ENCODE measurements at places on chromosomes 12 and 14.

- DNase-seq = peak; percentile 79
These were observed at the start of gene GABARAPL1 for GRCh38 chr12:10212739-10213131. Gene GABARAPL1, plus strand, starts transcription at chr12:10212877. Its CDS starts 253 bp downstream, at chr12:10213130.

GRCh38 chr14:71687166-71687831, 244.9 kb upstream of the RGS6 start:
- DNase-seq = no peak

- no peak for DNase-seq
These were observed 63.1 kb downstream of the DRAM1 start for GRCh38 chr12:101940400-101940950.

GRCh38 chr14:31205681-31206535, 1.7 kb downstream of the HECTD1 start:
- peak; percentile 43 for DNase-seq

- DNase-seq = no peak
These were observed 34.1 kb upstream of the OR6J1 start for GRCh38 chr14:22678221-22678620.

GRCh38 chr12:73136386-73136785, 864.2 kb downstream of the TRHDE start:
- DNase-seq = no peak

GRCh38 chr12:41409628-41410027, 221.5 kb downstream of the PDZRN4 start:
- peak; percentile 4 for DNase-seq

GRCh38 chr12:57456145-57456700, 1.1 kb downstream of the INHBE start:
- DNase-seq = peak; percentile 51

GRCh38 chr14:35855876-35856481, 29.8 kb downstream of the BRMS1L start:
- DNase-seq = no peak

DNA sequence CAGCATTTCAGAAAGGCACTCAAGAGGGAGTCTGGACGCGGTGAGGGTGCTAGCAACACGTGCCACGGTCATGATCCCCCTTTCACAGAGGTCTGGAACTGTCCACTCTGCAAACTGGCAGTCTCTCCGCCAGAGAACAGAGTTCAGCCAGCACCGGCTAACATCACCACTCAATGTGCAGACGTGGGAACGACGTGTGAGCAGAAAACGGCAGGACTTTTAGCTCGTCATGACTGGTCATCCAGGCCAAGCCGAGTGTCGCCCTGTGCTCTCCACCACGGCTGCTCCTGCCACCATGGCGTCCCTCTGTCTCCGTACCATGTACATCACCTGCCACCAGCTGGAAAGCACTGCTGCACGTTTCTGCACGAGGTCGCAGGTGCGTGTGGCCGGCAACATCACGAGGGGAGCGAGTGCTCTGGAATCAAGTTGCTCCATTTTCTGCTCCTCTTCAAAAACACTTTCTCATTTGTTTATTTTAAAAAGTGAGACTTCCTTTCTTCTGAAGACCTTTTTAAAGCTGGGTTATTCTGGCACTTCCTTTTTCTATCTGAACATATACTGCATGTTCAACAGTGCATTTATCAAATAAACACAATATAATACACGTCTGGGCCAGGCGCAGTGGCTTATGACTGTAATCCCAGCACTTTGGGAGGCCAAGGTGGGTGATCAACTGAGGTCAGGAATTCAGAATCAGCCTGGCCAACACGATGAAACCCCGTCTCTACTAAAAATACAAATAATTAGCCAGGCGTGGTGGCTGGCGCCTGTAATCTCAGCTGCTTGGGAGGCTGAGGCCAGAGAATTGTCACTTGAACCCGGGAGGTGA, 28.0 kb downstream of the SLC15A4 start:
- no peak for DNase-seq

- peak; percentile 10 for DNase-seq
These were observed 19.9 kb downstream of the PPP2R5C start for GRCh38 chr14:101781240-101782061.

- peak; percentile 93 for DNase-seq
These were observed 39.0 kb downstream of the CKB start for GRCh38 chr14:103483600-103483999.

DNA sequence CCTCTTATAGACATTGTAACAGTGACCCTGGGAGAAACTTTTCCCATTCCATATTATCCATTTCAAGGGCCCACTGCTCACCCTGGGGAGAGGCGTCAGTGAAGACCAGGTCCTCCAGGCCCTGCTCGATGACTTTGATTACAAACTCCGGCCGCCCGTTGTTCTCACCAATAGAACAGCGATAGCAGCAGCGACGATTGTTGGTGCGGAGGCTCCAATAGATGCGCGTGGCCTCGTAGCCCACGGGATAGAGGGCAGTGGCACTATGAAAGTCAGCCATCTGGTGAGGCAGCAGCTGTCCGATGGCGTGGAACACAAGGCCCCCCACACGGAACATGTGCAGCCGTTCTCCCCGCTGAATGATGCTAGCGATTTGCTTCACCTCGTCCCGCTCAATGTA, 7.5 kb upstream of the PRKAG1 start:
- DNase-seq = no peak

- DNase-seq = peak; percentile 56
These were observed 94.3 kb downstream of the C12orf42 start for GRCh38 chr12:103401421-103401820.

- no peak for DNase-seq
These were observed 109.7 kb downstream of the C12orf75 start for GRCh38 chr12:105440037-105440664.

- no peak for DNase-seq
These were observed 19.7 kb upstream of the TMCC3 start for GRCh38 chr12:94670075-94670474.

GRCh38 chr12:15214851-15215601, 6.2 kb downstream of the RERG start:
- no peak for DNase-seq

GRCh38 chr12:54051874-54052437, 1.7 kb upstream of the HOXC4 start:
- peak; percentile 65 for DNase-seq

DNA sequence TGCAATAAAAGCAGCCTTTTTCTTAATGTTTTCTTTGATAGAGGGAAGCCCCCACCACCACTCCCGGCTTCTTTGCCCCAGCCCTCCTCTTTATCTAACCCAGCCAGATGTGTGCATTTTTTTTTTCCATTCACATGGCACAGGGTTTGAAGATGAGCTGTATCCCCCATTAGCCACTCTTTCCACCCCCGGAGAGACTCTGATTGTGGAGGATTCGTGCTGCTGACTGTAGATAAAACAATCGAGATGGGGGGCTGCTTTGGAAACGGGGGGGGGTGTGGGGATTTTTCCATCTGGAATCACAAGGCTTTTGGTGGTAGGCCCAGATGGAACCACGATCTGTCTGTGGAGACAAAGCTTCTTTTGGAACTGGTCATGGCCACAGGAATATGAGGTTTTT, 46.2 kb upstream of the VASH1 start:
- no peak for DNase-seq

- no peak for DNase-seq
These were observed 202.7 kb upstream of the PRICKLE1 start for GRCh38 chr12:42792265-42792664.

GRCh38 chr14:90405755-90406154, 8.9 kb downstream of the CALM1 start:
- DNase-seq = no peak

DNA sequence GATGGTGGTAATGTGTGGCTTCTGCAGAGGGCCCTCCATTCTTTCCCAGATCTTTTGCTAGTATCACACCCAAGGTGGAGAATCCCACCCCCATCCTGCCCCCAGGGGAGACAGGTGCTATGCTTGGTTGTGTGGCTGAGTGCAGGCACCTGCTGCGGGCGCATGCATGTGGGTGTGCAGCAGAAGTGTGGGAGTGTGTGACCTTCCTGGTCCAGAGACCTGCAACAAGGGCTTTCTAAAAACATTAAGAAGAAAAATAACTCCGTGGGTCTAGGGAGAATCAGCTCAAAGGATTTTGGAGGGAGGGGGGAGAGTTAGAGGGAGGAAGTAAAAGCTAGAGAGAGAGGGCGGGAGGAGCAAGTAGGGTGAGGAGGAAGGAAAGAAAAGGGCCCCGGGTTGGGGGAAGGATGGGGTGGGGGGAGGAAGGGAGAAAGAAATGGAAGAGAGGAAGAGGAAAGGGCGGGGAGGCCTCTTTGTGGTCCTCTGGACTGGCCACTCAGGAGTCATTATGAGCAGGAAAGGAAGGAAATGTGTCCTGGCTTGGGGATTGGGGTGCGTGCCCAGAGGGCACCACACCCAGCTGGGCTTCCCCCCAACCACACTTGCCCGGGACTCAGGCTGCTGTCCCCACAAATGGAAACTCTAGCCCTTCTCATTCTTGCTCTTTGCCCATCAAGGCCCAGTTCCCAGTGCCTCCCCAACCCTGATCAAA, 3.1 kb upstream of the FIGNL2 start:
- no peak for DNase-seq

DNA sequence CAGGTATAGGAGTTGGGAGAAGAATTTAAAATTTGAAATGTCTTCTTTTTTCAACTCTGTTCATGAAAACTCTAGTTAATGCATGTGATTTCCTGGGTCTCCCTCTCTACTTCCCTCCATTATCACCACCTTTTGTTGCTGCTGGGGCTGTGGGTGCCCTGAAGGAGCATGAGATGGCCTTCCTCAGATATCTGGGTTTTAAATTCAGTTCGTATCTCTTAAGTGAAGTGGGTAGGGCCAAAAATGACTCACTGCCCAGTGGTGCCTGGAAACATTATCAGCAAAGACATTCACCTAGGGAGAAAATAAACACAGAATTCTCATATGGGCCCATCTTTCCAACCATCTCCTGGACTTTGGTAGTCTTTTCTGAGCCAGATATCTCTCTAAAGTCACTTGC, 234.9 kb upstream of the PLEKHG7 start:
- DNase-seq = peak; percentile 49

- DNase-seq = no peak
These were observed 53.9 kb downstream of the ANAPC7 start for GRCh38 chr12:110349514-110350151.

- DNase-seq = peak; percentile 61
These were observed 34.7 kb upstream of the NRXN3 start for GRCh38 chr14:78135450-78135891.

DNA sequence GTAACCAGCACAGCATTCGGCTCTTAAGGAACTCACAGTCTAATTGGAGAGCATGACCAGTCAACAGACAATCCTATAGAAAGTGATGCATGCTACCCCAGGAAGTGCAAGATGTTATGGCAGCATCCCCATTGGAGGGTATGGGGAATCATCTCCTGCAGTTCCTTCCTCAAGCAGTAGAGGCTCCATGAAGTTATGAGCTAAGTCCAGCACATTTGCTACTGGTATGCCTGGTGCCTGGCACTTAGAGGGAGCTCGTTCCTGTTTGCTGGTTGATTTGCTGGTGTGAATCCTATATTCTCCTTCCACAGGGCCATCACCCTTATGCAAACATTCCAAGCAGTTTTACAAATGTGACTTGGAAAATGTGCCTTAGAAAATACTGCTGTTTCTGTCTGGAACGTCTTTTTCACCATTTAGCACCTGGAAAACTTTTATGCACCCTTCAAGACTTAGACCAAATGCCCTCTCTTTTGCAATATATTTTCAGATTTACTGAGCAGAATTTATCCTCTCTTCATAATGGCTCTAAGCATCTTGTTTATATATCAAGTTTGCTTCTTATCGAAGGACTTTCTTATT, 136.1 kb upstream of the WSCD2 start:
- DNase-seq = peak; percentile 34

GRCh38 chr14:100822013-100822412, 3.9 kb upstream of the MEG3 start:
- no peak for DNase-seq

DNA sequence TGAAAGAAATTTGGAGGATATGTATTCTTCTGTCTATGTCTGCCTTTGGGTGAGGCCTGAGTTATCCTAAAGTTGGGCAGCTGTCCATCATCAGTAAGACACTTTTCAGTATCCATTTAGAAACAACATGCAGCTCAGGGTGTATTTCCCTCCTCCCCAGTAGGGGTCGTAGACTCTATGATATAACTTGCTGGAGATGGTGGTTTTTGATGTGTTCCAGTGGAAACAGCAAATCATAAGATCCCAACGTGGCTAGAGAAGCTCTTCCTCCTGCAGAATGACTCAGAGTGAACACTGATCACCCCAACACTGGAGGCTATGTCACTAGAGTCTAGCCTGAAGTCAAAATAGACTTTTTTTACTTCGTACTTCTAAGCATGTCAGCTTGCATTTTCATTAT, 331.6 kb upstream of the STXBP6 start:
- DNase-seq = no peak

DNA sequence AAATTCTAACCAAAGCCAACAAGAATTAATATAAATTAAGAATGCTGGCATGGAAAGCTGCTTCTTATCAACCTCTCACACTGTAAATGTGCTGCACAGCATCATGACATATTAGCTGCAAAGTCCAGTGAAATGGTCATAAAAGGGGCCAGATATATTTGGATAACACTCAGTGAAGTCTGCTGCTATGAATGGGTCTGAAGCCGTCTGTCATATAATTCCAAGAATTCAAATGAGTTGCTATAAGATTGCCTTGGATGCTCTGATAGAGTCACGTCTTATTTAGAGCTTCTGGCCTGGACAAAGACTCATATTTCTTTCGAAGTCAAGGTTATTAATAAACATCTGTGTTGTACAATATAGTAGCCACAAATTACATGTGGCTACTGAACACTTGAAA, 54.3 kb upstream of the OVCH1 start:
- no peak for DNase-seq

GRCh38 chr14:31294746-31295405, 87.3 kb upstream of the HECTD1 start:
- DNase-seq = no peak

DNA sequence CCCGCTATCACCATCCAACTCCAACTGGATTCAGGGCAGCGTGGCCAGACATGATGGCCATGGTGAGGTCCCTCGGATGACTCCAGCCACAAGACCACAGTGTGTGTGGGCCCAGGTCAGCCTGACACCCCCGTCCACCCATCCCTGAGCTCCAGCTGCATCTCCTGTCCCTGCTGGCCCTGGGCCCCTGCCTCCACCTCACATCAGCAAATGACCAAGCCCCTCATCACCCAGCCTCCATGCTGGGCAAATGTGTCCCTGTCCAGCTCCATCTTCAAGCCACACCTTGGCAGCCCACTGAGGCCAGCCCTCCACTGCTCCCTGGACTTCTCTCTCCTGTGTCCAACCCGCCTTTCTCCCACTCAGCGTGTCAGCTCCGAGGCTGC, 3.2 kb downstream of the GPR132 start:
- no peak for DNase-seq

GRCh38 chr14:50733494-50733893, 65.4 kb upstream of the SAV1 start:
- no peak for DNase-seq

- DNase-seq = no peak
These were observed 1.3 kb downstream of the KSR2 start for GRCh38 chr12:117967512-117967911.

DNA sequence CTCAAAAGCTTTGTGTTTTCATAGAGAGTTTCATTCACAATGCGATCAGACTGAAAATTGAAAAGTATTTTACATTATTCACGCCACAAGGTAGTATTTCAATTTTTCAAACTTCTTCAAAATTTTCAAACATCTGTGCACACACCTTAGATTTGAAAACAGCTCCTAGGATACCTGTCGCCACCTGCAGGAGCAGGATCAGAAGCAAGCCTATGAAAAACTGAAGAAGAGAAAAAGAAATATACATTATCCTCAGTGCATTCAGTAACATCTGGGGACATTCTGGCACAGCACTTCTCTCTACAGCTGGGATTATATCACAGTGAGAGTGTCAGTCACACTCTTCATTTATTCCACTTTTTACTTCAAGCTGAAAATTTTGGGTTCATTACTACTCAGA, 19.8 kb downstream of the TSPAN8 start:
- DNase-seq = no peak

All from M059J (cell line).